RPMI7951 (cell line): ENCODE measurements at places on chromosomes 11 and 22.

GRCh38 chr11:68776442-68777235 is 25.3 kb upstream of the TESMIN start:
- no peak for DNase-seq

- no peak for DNase-seq
Observed at GRCh38 chr11:128473636-128474035, 113.7 kb downstream of the ETS1 start.

- DNase-seq = no peak
Observed at GRCh38 chr11:113249786-113250185, 64.6 kb upstream of the TTC12 start.

GRCh38 chr11:73451896-73452295 is 75.7 kb downstream of the RELT start:
- DNase-seq = no peak
